Activated T-cell treated with anti-CD3 and anti-CD28 coated beads for 1 hour (primary cell): ENCODE measurements at places on chromosomes 5 and 9.

GRCh38 chr5:55649963-55650362, 62.2 kb downstream of the SLC38A9 start:
- no peak for DNase-seq

DNA sequence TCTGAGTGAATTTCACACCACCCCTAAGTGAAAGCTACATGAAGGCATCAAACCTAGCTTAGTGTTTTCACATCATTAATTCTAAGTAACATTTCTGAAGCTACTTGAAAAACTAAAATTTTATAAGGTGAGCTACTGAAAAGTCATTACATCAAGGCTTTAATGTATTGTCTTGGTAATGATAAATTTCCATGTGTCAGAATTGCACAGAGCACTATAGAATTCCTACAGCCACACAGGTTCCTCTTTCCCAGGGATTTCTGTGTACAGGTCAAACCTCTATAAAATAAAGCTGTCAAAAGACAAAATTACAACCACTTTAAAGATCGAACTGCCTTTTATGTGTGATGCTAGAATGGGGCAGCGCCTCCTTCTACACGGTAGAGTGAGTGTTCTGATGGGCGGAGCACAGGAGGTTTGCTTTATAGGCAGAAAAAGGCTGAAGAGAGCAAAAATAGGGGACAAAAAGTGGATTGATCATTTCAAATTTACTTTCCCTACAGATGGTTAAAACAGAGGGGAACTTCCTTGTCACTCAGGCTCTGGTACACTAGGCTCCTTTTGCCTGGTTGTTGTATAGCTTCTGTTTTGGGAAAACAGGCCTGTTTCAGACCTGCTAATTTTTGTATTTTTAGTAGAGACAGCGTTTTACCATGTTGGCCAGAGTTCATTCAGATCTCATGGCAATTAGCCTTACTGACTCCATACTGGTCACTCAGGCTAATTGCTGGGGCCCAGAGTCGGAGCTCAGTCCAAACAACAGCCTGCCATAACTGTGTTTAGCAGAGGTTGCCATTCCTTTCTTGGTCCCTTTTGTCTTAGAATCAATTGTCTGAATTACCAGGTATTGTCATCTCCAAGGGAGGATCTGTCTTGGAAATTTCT, 102.5 kb upstream of the BASP1 start:
- DNase-seq: no peak

GRCh38 chr5:108649106-108649505, 98.6 kb upstream of the FER start:
- DNase-seq: no peak

GRCh38 chr9:78235256-78235761, 566 bp upstream of the CEP78 start:
- no peak for DNase-seq

- DNase-seq: no peak
Measured at GRCh38 chr9:94719878-94720277, 6.6 kb upstream of the AOPEP start.

DNA sequence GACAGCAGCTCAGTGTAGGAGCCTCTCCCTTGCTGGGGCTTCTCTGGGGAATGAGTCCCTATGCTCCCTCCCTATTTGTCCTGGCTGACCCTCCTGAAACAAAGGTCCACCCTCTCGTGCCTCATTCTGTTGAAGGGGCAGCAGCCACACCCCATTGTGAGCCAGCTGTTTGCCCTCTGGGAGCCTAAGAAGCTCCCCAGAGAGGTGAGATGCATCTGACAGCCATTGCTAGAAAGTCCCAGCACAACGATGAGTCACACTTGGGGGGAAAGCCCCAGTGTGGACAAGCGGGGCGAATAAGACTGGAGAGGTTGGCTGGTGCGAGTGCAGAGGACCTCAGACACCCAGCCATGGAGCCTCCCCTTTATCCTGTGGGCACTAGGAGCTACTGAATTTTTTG, 101.4 kb downstream of the PPARGC1B start:
- no peak for DNase-seq

GRCh38 chr9:77915744-77916143, 115.9 kb downstream of the GNAQ start:
- DNase-seq: no peak

DNA sequence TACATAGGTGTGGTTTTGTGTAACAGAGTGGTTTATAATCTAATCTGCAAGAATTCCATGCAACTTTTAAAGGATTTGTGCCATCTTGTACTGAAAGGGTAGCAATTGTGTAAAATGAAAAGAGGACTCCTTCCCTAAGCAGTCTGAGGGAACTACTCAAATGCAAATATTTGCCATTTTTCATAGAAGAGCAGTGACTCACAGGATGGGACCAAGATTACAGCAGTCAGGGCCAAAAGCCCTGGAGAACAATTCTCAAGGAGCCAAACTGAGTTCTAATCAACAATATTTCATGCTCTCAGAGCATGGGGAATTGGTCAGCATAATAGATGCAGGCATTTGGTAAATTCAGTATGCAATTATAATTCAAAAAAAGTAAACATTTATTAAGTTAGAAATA, 495.8 kb downstream of the CHSY3 start:
- DNase-seq: no peak

DNA sequence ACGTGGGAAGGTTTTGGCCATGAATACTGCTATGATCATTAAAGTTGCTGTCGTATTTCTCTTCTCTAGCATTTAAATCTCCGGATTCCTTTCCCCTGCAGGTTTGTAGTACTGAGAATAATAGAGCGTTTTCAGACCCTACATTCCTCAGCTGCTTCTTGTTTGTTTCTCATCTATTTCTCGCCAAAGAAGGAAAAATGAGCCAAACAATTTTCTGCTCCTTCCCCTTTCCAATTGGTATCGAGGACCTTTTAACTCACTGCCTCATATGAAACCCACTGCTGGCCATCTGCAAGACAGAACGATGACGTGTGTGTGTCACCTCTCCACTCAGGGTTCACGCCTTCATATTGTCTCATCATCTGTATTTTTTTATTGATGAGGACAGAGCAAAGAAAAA, 689.4 kb upstream of the WWC1 start:
- no peak for DNase-seq

- peak; percentile 87 for DNase-seq
Measured at GRCh38 chr5:99060306-99061261, 131.8 kb upstream of the CHD1 start.

- DNase-seq: no peak
Measured at GRCh38 chr5:95892784-95893354, 68.8 kb downstream of the ELL2 start.

DNA sequence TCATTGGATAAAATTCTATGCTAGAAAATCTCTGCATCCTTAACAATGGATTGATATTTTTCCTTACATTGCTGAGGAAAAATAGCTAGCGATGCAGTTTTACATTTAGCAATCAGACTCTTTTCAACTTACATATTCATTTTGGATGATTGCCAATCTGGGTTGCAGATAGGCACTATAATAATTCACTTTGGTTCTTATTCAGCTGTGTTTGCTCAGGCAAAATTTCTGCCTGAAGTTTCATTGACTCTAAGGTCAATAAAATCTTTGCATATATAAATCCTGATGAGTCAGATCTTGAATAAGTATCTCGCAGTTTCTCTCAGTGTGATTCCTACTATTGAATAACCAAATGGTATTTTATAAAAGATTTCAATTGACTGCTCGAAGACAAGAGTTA, 1105.8 kb downstream of the CDH18 start:
- no peak for DNase-seq

GRCh38 chr5:9653811-9654210, 23.7 kb upstream of the TAS2R1 start:
- DNase-seq: no peak

DNA sequence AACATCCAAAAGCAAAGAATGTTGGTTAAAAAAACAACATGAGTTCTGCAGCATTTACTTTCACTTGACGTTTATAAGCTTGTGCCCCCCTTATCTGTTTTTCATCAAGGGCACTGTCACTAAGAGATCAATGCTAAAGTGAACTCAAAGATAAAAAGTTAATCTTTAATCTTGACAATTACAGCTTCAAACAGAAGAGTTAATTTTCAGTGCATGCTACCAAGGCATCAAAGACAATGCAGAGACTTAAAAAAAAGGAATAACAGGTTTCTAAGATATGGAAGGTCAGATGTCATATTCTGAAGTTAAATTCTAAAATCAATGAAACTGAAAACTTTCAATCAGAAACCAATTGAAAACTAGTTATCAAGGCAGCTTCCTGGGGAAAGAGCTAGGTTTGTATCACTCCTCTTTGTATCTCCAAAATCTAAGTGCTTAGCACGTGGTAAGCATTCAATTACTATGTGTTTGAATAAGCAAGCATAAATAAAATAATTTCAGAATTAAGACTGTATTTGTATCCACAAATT, 37.6 kb downstream of the TMEM245 start:
- DNase-seq: no peak

DNA sequence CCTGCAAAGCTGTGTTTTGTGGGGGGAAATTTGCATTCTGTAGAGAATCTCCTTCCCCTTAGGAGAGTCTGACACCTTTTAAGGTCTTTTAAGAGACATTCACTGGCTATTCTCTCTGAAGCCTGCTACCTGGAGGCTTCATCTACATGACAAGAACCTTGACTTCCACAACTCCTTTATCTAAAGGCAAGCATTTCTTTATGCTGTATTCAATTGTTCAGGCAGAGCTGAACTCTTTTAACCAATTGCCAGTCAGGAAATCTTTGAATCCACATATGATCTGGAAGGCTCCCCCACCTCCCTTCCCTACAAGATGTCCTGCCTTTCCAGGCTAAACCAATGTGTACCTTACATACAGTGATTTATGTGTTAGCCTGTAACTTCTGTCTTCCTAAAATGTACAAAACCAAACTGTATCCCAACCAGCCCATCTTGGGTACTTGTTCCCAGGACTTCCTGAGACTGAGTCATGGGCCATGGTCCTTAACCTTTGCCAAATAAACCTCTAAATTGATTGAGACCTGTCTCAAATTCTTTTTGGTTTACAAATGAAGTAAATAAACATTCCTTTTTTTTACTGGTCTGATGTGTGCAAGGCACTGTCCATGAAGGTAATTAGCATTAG, 9.9 kb downstream of the C9orf85 start:
- no peak for DNase-seq

- no peak for DNase-seq
Measured at GRCh38 chr5:12910641-12911040, 1006.4 kb upstream of the CTNND2 start.

- no peak for DNase-seq
Measured at GRCh38 chr9:71237051-71237450, 115.6 kb upstream of the TRPM3 start.

- no peak for DNase-seq
Measured at GRCh38 chr5:173045474-173045873, 10.7 kb upstream of the CREBRF start.
